ENCODE measurements at places on chromosomes 7 and 10.

GRCh38 chr7:157009778-157010587, 480 bp downstream of the MNX1 start:
- DNase-seq, result no peak

DNA sequence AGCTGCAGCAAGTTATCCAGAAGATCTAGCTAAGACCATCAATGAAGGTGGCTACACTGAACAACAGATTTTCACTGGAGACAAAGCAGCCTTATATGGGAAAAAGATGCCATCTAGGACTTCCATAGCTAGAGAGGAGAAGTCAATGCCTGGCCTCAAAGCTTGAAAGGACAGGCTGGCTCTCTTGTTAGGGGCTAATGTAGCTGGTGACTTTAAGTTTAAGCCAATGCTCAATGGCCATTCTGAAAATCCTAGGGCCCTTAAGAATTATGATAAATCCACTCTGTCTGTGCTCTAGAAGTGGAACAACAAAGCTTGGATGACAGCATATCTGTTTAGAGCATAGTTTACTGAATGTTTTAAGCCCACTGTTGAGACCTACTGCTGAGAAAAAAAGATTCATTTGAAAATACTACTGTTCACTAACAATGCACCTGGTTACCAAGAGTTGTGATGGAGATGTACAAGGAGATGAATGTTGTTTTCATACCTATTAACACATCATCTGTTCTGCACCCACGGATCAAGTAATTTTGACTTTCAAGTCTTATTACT, 13.6 kb upstream of the ADAMTS14 start:
- no peak for DNase-seq

- no peak for DNase-seq
These were observed 25.7 kb upstream of the ADD3 start for GRCh38 chr10:109982123-109982522.

DNA sequence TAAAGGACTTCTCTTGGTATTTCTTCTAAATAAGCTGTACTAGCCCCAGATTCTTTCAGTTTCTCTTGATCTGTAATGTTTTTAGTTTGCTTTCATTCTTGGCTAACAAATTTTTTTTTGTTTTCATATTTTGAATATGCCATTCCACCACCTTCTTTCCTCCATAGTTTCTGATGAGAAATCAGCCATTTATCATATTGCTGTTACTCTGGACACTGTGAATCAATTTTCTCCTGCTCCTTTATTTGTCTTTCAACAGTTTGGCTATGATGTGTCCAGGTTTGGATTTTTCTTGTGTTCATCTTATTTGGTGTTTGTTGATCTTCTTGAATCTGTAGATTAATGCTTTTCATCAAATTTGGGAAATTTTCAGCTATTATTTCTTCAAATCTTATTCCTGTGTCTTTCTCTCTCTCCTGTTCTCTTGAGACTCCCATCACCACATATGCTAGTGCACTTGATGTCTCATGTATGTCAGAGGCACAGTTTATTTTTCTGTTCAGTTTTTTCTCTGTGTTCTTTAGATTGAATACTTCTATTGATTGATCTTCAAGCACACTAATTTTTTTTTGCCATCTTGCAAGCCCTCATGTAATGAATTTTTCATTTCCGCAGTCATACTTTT, 15.0 kb downstream of the ELFN1 start:
- DNase-seq, result no peak

All from fibroblast of gingiva (primary cell).